ENCODE measurements at places on chromosomes 1 and 21.

DNA sequence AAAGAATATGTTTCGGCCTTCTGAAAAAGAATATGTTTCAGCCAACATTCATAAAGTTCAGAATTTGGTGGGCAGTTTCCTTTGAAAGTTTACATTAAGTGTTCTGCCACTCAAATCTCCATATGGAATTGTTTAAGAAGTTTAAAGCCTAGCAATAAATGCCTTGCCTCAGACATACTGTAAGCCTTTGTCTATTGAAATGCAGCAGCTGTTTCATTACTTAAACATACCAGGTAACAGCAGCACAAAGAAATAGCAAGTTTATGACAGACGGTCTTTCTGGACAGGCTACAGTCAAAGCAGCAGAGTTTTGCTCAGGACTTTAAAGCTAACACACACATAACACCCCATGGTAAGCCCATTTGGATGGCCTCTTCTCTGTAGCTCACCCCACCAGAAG lies 38.5 kb upstream of the C1orf105 start:
- no peak for DNase-seq

- DNase-seq = peak; percentile 66
Measured at GRCh38 chr1:202165267-202165941, 5.0 kb upstream of the PTPN7 start.

DNA sequence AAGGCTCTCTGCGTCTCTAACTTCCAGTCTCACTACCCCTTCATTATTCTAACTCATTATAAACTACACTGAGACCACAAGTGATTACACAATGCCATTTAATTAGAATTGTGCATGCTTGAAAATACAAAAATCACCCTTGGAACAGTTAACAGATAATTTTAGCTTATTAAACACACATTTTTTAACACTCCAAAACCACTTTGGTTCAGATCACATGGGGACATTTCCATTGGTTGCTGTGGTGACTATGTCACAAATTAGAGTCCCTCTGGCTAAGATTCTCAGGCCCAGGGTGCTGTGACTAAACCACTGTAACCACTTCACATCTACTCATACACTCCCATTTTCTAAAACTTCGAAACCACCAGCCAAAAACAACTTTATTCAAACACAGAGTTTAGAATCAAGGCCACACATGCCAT lies 43.0 kb downstream of the JAK1 start:
- no peak for DNase-seq

DNA sequence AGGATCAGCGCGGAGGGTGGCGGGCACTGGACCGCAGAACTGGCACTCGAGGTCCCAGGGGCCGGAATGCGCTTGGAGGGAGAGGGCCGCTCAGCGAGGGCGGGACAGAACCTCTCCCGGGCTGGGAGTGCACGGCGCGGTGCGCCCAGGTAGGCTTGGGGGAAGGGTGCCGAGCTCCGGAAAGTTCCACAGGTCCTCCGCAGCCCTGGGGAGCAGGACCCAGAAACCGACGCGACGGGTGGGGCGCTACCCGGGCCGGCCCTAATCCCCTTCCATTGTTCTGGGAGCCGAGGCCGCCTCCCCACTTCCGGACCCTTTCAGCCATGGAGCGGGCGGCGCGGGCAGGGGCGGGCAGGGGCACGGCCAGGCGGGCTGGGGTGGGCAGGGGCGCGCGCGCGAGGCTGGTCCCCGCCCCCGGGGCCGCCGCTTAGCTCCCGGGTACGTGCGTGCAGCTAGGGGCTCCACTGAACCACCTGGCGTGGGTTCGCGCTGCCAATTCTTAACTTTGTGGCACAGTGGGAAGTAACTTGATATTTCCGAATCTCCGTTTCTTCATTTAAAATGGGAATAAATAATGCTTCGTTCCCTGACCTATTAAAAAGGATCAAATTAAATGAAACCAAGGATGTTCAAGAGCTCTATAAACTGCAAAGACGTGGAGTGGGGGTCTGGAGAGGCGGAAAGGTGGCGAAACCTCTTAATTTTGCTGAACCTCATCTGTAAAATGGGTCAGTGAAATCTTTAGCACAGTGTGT lies 20.7 kb downstream of the LGR6 start:
- no peak for DNase-seq

GRCh38 chr1:28936094-28936493 lies 21.7 kb downstream of the EPB41 start:
- DNase-seq = no peak

- no peak for DNase-seq
Measured at GRCh38 chr1:203569490-203570318, 56.9 kb upstream of the ATP2B4 start.

- DNase-seq = no peak
Measured at GRCh38 chr1:170634293-170634692, 29.6 kb upstream of the PRRX1 start.

DNA sequence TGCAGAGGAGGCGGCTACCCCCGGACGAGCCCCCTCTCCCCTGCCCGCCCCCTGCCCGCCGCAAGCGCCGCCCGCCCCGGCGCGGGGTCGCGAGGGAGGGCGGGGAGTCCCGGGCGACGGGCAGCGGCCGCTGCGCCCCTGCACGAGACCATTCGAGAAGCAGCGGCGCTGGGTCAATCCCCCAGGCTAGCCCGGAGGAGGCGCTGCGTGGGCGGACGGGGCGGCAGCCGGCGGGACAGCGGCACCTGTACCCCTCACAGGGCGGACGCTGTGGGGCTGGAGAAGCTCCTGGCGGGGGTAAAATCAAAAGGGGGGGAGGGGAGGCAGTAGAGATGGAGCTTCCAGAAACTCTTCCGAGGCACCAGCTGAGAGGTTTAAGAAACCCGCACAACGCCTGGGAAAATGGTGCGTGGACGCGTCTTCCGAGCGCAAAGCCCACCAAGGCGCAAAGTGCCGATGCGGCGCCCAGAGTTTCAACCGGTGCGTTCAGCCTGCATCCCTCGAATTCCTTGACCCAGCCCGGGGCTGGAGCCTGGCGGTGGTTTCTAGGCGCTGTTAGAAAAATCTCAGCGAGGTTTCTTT lies at the start of gene PLPPR5:
Gene PLPPR5, minus strand, starts transcription at position 1 of the 582 bp plus-strand sequence. CDS start 190 bp downstream, outside the sequence.
- peak; percentile 13 for DNase-seq

- DNase-seq = no peak
Measured at GRCh38 chr1:65049941-65050713, 83.8 kb upstream of the JAK1 start.

DNA sequence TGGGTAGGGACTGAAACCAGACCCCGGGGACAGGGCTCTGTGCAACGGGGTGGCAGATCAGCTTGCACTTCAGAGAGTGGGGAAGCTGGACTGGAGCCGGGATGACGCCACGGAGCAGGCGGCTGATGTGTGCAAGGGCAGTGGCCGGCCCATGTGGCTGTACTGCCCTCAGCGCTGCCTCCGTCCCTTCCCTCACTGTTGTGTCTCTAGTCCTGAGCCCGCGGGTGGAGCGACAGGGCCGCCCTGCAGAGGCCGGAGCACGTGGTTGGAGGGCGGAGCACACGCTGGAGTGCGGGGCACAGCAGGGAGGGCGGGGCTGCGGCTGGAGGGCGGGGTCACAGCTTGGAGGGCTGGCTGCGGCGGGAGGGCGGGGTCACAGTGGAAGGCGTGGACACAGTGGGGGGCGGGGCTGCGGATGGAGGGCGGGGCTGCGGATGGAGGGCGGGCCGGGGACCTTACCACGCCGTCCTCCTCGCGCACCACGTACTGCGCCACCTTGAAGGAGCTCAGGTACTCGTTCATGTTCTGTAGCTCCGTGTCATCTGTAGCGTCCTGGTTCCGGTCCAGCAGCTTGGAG lies 52.4 kb downstream of the CHD5 start:
- DNase-seq = peak; percentile 75

GRCh38 chr1:48823168-48823567 lies 46.5 kb upstream of the BEND5 start:
- DNase-seq = no peak

DNA sequence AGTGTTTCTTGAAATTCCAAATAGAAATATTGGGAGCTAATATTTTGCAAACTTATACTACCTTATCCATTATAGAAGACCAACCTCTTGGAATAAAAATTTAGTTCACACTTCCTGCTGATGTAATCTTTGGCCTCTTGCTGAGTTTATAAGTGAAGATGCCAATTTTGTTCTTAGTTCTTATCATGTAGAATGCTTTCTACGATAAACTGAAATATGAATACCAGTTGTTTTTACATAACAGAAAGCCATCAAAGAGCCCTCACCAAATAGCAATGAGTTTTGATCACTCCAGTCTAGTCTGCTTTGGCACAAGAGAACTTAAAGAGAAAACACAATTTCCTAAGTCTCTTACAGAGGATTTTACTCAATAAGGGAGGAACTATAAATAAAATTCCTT lies 89.5 kb downstream of the DENND1B start:
- no peak for DNase-seq

DNA sequence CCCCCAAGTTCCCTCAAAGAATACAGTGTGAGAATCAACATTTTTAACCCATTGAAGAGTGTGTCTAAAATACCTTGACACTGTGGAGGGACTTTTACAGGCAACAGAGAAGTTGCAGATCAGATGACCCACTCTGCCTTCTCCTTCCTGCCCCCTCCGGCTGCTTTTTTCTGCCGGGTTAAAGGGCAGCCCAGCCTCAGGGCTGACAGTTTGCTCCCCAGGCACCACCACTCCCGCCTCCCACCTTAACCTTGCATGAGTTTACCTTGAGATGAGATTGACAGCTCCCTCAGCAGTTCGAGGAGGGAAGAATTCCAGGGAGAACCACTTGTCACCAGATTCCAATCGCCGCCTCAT lies 3.2 kb downstream of the MTHFR start:
- no peak for DNase-seq

DNA sequence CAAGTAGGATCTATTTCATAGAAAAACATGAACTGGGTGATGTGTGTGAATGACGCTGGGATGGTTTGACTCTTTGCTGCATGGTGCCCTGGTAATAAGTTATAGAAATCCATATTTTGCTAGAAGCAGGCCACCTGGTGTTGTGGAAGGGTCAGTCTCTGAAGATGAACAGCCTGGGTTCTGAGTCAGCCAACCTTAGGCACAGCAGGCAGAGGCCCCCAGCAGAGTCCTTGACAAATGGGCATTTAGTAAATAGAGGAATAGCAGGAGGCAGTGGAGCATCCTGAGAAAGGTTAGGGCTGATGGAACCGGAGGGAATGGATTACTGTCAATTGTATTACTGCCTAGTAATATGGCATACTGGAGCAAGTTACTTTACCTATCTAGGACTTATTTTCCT lies 20.9 kb downstream of the FGGY start:
- DNase-seq = no peak

DNA sequence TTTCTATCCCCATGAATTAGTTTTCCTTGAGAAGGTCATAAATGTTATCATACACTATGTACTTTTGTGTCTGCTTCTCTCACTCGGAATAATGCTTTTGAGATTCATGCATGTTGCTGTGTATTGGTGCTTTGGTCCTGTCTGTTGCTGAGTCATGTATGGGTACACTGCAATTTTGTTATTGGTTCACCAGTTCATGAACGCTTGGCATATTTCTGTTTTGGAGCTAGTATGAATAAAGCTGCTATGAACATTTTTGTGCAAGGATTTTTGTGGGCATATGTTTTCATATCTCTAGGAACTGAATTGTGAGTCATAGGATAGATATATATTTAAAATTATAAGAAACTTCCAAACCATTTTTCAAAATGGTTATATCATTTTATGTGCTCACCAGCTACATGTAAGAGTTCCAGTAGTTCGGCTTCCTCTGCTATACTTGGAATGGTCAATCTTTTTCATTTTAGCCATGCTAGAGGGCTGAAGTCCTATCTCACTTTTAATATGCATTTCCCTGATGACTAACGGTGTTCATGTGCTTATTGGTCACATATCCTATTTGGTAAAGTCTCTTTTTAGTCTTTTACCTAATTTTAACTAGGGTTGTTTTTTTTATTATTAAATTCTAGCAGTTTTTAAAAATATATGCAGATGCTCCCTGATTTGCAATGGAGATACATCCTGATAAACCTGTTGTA lies 38.2 kb downstream of the ETS2 start:
- no peak for DNase-seq

- DNase-seq = no peak
Measured at GRCh38 chr1:225888898-225889601, at the start of gene LEFTY1. TSS of gene LEFTY1 (minus strand) at chr1:225889146. CDS start at chr1:225889066, 80 bp downstream.

- DNase-seq = no peak
Measured at GRCh38 chr1:232554409-232554808, 75.5 kb downstream of the SIPA1L2 start.

GRCh38 chr1:58904299-58905125 lies 120.7 kb upstream of the JUN start:
- no peak for DNase-seq

GRCh38 chr1:63693944-63694571 lies 79.8 kb upstream of the ROR1 start:
- no peak for DNase-seq

DNA sequence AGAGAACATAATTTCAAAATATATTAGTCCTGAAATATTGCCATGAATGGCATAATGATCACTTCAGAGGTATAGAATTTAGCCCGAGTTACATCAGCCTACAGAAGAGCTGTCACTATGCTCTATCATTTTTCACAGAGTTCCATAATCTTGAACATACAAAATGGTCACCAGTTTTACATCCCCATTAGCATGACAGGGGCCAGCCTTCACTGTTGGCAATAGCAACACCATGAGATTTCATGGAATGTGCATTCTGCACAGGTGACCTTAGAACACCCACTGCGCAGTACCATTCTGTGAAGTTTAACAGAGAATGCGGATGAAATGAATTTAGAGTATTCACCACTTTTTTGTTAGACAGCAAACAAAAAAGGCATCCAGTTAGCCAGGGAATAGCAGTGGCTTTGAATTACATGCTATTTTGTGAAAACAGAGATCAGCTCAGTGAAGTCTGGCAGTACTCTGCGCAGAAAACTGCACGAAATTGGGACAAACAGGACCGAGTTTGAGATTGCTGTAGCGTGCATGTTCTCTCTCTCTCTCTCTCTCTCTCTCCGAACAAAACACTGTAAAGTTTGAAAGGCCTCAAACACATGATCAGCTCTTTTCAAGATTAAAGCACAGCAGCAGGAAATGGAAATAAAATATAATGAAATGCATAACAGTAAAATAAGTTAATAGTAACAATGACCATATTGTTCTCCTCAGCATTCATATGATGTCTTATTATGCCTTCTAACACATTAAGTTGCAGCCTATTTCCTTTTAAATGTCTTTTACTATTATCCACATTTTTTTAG lies 349.3 kb downstream of the USH2A start:
- DNase-seq = no peak

GRCh38 chr21:45404730-45405270 lies at the start of gene COL18A1:
TSS of gene COL18A1 (plus strand) at chr21:45405165. CDS start at chr21:45405231, 66 bp downstream.
- DNase-seq = peak; percentile 52

GRCh38 chr1:172383536-172383935 lies 36.9 kb upstream of the C1orf105 start:
- DNase-seq = no peak

- no peak for DNase-seq
Measured at GRCh38 chr1:214123061-214123784, 135.4 kb downstream of the PROX1 start.

GRCh38 chr21:46437511-46437910 lies 21.2 kb upstream of the DIP2A start:
- DNase-seq = no peak

- DNase-seq = no peak
Measured at GRCh38 chr1:43314233-43314632, 13.5 kb downstream of the TIE1 start.

DNA sequence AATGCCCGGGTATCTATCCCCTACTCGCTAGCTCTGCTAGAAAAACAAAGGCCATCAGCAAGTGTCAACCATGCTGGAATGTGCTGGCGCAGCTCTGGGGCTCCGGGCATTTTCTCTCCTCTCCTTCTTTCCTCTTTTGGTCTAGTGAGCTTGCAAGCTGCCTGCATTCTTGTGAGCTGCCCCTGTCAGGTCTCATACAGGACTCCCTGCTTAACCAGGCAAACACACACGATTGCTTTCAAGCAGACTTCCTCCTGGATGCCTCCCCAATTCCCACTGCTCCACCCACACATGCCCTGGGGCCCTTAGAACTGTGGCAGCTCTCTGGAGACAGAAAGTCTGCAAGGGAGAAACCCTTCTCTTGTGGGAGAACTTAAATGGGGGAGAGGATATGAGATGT lies 35.7 kb upstream of the SUCO start:
- no peak for DNase-seq

Measured in stimulated activated CD4-positive, alpha-beta T cell treated with anti-CD3 and anti-CD28 coated beads, Interleukin-12 subunit alpha, Interleukin-12 subunit beta, amount 100 ng/mL, for 4 hours (primary cell).